ENCODE measurements at places on chromosomes 13 and 19.

GRCh38 chr13:98384739-98385138 lies 192.2 kb downstream of the STK24 start:
- DNase-seq: no peak

DNA sequence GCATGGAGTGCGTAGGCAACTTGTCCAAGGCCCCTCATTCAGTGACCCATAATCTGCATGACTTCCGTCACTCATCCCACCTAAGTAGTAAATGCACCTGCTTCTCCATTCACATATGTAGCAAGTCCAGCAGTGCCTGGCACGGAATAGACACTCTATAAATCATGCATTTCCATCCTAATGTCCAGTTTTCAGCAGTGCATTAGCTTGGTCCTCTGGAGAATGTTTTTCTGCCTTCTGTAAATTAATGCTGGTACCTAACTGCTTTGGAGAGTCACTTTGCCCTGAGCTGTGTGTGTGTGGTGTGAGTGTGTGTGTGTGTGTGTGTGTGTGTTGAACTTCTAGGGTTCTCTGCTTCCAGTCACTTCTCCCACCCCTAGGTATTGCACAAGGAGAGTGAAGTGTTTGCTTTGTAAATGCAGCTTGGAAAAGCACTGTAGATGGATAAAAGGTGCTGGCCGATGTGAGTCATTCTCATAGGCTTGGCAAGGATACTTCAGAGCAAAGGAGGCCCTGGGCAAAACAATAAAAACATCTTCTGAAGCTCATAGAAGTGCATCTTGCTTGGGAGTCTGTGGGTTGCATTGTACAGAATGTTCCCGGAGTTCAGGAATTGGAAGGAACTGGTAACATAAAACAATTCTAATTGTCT lies 181.8 kb downstream of the KATNAL1 start:
- peak; percentile 98 for DNase-seq

DNA sequence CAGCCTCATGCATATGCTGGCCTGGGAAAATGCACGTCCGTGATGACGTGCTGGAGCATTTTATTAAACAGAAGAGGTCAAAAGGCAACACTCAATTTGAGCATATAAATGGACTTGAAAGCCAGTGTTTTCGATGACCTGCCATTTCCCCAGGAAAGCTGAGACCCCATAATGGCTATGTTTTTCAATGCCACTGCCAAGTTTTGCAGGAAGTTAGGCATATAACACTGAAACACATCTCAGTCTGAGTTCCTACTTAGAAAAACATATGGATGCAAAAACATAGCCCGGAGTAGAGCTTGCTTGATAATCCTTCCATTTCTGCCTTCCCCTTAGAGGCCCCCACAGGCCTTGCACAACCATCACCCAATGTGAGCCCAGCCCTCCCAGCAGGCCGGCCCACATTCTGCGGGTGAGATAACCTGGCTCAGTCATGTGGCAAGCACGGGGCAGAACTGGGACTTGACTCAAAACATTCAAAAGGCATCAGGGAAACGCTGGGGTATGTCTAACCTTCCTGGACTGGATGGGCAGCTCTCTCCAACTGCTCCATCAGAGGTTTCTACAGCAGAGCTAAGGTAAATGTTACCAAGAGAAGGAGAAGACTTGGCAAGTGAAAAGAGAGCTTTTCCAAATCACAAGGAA lies 24.9 kb downstream of the EPS15L1 start:
- DNase-seq: no peak

GRCh38 chr19:3612901-3613741 lies 6.4 kb upstream of the TBXA2R start:
- DNase-seq: no peak
